Activated gamma-delta T cell treated with Interleukin-2 at 50 U/mL for 16 hours (primary cell): ENCODE measurements at places on chromosomes 3 and 15.

DNA sequence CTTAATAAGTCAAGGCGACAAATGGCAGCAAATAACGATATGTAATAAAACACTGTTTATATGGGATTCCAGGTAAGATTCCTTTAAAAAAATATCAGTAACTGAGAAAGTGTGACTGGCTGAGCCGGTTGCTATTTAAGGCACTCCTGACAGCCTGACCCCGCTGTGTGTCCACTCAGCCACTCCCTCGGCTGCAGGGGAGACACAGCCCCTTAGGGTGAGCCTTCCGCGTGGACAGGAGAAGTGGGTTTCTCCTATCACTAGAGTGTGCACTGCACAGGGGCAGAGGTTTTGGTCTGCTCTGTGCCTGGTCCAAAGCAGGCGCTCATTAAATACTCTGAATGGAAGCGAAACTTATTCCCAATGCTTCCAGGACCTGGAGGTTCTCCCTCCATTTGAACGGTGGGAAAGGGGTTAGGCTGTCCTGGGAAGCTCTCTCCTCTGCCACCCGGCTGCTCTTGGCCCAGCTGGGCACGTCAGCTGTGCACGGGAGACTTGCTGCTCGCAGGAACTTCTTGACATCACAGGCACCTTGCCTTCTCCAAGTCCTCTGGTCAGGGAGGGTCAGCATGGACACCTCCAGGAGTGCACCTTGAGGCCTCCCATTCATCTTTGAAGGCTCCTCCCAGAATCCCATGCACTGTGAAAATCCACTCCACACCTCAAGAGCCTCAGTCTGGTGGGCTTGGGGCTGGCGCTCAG lies 43.3 kb upstream of the SLCO2A1 start:
- no peak for DNase-seq

GRCh38 chr3:55884066-55884465 lies 397.0 kb upstream of the WNT5A start:
- no peak for DNase-seq

DNA sequence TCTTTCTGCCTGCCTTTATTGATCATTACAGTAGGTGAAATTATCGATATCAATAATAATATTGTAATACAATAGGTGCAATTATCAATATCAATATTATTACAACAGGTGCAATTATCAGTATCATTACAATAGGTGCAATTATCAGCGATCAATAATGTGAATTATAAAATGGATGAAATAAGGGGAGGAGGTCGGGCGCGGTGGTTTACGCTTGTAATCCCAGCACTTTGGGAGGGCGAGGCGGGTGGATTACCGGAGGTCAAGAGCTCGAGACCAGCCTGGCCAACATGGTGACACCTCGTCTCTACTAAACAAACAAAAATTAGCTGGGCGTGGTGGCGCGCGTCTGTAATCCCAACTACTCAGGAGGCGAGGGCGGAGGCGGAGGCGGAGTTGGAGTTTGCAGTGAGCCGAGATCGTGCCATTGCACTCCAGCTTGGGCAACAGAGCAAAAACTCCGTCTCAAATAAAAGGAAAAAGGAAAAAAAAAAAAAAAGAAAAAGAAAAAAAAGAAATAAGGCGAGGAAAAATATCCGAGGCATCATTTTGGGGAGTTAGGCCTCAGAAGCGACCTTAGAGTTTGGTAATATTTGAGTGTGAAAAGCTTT lies 611 bp upstream of the BNIP2 start:
- peak; percentile 53 for DNase-seq

GRCh38 chr3:39065197-39065596 lies 13.4 kb downstream of the WDR48 start:
- DNase-seq = peak; percentile 8

GRCh38 chr3:134103470-134103869 lies 73.7 kb upstream of the SLCO2A1 start:
- DNase-seq = no peak

GRCh38 chr15:36782681-36783080 lies 203.3 kb downstream of the CDIN1 start:
- no peak for DNase-seq

- no peak for DNase-seq
Observed at GRCh38 chr3:65339192-65339740, 651.5 kb upstream of the ADAMTS9 start.

GRCh38 chr15:34753236-34753894 lies 1.4 kb downstream of the GJD2 start:
- DNase-seq = no peak

GRCh38 chr3:87121856-87122255 lies 105.3 kb upstream of the CHMP2B start:
- DNase-seq = no peak

- DNase-seq = no peak
Observed at GRCh38 chr3:156010829-156011228, 109.5 kb upstream of the KCNAB1 start.

- DNase-seq = no peak
Observed at GRCh38 chr3:20055020-20055775, 15.0 kb downstream of the KAT2B start.
